Mesothelial cell of epicardium (in vitro differentiated cells): ENCODE measurements at places on chromosomes 5 and 9. TPM values are rescaled to one million over a fixed set of nuclear protein-coding genes. Genes with fewer than 3 reads are reported as not detected.

- H3K27me3 ChIP-seq: no peaks in the 10 kb centered on the region
- no peak overlapping the region for H3K27ac ChIP-seq
- H3K4me3 ChIP-seq: no peak overlapping the region
Observed at GRCh38 chr5:162474239-162474638, 406.7 kb downstream of the GABRG2 start.

GRCh38 chr5:143796753-143797152, 15.2 kb upstream of the HMHB1 start:
- DNase-seq: no peak
- no peak overlapping the region for H3K27ac ChIP-seq
- peaks cover 5% of the 10 kb centered on the region for H3K27me3 ChIP-seq
- H3K4me3 ChIP-seq: no peak overlapping the region
- H3K4me1 ChIP-seq: peaks cover 8% of the 10 kb centered on the region

DNA sequence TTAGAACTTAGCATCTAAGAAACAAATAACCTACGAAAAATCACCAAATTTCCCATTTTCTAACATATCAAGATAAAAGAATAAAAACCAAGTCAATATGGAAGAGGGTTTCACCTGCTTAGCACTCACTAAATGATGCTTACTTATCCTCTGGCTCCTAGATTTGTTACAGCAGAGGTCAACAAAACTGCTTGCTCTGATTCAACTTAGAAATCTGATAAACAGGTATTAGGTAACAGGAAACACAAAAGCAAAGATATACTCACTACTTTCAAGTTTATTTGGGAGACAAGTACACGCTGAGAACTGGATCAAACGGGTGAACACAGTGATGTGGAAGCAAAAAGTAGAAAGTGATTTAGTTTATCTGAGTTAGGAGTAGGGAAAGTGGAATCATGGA, 235.7 kb upstream of the TARS1 start:
- peaks cover 24% of the 10 kb centered on the region for H3K27me3 ChIP-seq
- no peak for DNase-seq
- H3K36me3 ChIP-seq: no peaks in the 10 kb centered on the region
- H3K27ac ChIP-seq: no peak overlapping the region
- no peak overlapping the region for H3K4me3 ChIP-seq

GRCh38 chr9:128898382-128898781, 16.4 kb downstream of the LRRC8A start:
- peaks cover 8% of the 10 kb centered on the region for H3K36me3 ChIP-seq
- no peak overlapping the region for H3K27ac ChIP-seq
- DNase-seq: no peak
- no peaks in the 10 kb centered on the region for H3K4me1 ChIP-seq

- H3K27me3 ChIP-seq: no peaks in the 10 kb centered on the region
- H3K4me3 ChIP-seq: no peak overlapping the region
- no peaks in the 10 kb centered on the region for H3K36me3 ChIP-seq
- no peak overlapping the region for H3K27ac ChIP-seq
Observed at GRCh38 chr9:122055701-122056100, 37.4 kb downstream of the TTLL11 start.

DNA sequence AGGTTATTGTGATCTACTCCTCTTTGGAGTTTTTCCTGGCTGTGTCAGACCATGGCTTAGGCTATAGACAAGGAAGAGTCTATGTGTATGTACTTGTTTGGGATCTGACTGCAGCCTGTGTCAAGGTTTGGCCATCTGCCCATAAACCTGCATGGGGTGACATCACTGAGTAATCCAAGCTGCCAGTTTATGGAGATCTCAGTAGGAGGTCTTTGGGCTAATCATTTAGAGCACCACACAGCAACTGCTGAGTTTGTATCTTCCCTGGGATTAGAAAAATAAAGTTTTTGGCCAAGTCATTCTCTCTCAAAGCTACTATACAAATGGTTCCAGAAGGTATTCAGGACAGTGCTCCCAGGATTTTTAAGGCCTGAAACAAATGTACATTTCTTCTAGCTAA, 65.5 kb upstream of the HSPB3 start:
- no peak overlapping the region for H3K4me3 ChIP-seq
- no peaks in the 10 kb centered on the region for H3K36me3 ChIP-seq
- H3K27me3 ChIP-seq: no peaks in the 10 kb centered on the region
- no peak overlapping the region for H3K27ac ChIP-seq
- H3K4me1 ChIP-seq: peaks cover 18% of the 10 kb centered on the region
- no peak for DNase-seq

GRCh38 chr9:77712533-77713130, 64.5 kb upstream of the GNA14 start:
- peak overlapping the region; percentile 91 for H3K27ac ChIP-seq
- no peaks in the 10 kb centered on the region for H3K27me3 ChIP-seq
- peaks cover 44% of the 10 kb centered on the region for H3K4me1 ChIP-seq
- peaks cover 19% of the 10 kb centered on the region for H3K36me3 ChIP-seq

DNA sequence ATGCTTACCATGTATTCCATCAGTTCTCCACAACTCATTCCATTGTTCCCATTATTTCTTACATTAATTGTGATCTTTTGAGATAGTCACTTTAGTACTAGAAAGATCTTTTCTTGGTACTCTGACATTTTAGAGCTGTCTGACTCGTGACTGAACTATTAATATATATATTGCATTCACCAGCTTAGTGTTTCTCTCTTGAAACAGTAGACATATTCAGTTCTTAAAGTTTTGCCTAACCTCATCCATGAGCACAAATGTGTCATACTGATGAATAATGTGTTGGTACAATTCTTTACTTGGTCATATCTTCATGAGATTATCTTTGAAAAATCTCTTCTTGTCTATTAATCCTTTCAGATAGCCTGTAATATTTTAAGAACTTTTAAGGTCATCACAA, 74.3 kb downstream of the NLN start:
- peaks cover 18% of the 10 kb centered on the region for H3K36me3 ChIP-seq
- H3K27ac ChIP-seq: no peak overlapping the region
- no peak for DNase-seq
- no peak overlapping the region for H3K4me3 ChIP-seq

DNA sequence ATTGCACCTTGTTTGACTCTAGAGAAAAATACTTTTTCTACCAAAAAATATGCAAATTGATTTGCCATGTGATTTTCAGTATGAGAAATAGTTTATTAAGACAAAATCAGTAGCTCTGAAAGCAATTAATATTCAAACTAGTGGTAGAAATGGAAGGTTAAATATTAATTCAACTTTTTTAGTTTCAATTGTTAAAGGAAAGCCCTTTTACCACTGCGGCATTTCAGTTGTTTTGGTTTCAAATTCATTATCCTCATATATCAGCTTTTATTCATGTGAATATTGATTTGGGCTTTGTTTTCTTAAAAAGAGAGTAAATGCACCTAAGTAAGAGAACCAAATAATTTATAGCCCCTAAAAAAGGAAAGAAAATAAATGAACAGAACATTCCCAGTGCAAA, 660.6 kb upstream of the CHD1 start:
- no peak for DNase-seq
- H3K27ac ChIP-seq: no peak overlapping the region
- H3K4me1 ChIP-seq: no peaks in the 10 kb centered on the region
- H3K4me3 ChIP-seq: no peak overlapping the region
- no peaks in the 10 kb centered on the region for H3K36me3 ChIP-seq

The SURF6 gene
- 22.8 to 25.6 TPM (median 24.9 TPM) in 3 replicates for total RNA-seq
